ENCODE measurements at places on chromosomes 6 and 20.

DNA sequence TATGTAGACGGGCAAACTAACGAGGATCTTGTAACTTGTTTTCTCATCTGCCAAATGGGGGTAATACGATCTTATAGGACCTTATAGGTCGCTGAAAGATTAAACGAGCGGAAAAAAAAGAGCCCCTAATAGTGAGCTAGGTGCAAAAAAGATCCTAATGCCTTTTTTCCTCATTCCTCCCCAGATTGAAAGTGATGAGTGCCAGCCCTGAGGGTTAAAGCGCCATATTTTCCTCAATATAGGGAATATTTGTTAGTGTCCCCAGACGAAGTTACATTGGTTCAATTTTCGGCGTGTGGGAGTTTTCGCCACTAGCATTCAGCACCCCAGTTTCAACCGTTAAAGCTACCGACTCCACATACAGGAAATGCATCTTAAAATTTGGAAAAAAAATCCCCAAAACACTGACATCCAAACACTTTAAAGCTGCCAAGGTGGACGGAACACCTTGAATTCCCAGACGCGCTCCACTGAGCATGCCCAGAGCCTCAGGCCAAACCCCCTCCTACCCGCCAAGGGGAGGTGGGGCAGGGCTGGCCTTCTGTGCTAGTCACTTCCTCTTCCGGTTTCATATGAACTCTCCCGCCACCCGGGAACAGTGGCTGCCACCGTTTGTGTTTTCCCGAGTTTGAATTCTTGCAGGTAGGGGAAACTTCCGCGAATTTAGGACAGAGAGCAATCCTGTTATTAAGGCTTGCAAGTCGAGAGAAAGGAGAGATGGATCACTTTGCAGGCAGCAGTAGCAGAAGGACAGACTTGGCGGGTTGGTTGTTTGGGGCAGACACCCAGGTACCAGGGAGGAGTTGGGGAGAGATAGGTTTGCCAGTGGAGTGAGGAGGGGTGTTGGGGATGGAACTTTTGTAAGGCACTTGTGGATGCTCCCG is at the start of gene PRIM2:
PRIM2 (plus strand) TSS at position 571 of the 884 bp plus-strand sequence. CDS start 816 bp downstream, outside the sequence.
- peak; percentile 92 for DNase-seq

DNA sequence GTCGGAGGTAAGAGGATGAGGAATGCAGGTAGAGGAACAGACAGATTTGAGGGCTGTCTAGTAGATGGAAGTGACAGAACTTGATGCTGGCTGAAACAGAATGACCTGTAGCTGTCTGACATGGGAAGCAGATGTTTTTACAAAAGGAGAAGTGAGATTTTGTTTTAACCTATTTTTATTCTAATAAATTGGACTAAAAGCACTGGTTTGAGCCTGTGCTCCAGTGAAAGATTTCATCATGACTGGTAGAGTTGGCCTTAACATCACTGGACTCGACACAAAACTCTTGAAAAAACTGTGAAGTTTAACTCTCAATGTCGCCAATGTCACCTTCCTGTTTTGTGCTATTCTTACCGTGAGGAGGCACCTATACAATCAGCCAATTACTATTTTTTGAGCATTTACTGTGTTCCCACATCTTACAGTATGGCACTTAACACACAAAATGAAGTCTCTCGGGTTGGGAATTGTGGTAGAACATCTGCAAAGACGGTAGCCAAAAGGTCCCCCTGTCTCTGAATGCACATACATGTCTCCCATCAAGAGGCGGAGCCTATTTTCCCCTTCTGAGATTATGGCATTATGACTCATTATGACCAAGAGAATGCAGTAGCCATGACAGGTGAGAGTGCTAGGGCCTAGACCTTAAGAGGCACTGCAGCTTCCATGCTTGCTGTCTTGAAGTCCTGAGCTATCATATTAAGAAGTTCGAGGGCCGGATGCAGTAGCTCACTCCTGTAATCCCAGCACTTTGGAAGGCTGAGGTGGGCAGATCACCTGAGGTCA is 93.2 kb downstream of the FOXF2 start:
- DNase-seq, result no peak

GRCh38 chr6:20700375-20700774 is 166.1 kb downstream of the CDKAL1 start:
- peak; percentile 99 for DNase-seq

GRCh38 chr6:52675372-52675771 is 4.5 kb downstream of the TMEM14A start:
- no peak for DNase-seq

Data from NCI-H1105 treated with DMSO at 0.1 percent for 48 hours (cell line).